Right hindlimb (tissue), 1 donor: ENCODE measurements at places on chromosomes 2 and 18.
A peak's percentile ranks its signal among the peaks of the same experiment; 100 is the strongest.

GRCh38 chr2:178320011-178320585, 125.8 kb downstream of the OSBPL6 start:
- no peak for DNase-seq

- DNase-seq: no peak
Observed at GRCh38 chr18:9404565-9405060, 70.0 kb downstream of the TWSG1 start.

GRCh38 chr2:77009307-77009706, 512.9 kb downstream of the LRRTM4 start:
- no peak for DNase-seq

DNA sequence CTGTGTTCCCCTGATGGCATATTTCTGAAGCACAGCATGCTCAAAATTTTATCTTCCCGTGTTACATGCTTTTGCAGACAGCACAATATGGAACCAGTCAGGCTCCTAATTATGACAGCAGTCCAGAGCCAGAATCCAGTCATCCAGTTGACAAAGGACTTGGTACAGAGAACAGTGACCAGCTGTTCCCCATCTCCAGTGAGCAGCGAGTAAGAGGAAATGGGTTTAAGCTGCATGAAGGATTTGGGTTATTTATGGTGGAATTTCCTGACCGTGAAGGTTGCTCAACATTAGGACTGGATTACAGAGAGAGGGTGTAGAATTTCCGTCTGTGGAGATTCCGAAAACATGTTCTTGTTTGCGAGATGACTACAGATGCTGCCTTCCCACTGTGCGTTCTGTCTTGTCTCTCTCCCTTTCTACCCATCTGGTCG, 24.4 kb downstream of the SGPP2 start:
- DNase-seq: peak; percentile 54

DNA sequence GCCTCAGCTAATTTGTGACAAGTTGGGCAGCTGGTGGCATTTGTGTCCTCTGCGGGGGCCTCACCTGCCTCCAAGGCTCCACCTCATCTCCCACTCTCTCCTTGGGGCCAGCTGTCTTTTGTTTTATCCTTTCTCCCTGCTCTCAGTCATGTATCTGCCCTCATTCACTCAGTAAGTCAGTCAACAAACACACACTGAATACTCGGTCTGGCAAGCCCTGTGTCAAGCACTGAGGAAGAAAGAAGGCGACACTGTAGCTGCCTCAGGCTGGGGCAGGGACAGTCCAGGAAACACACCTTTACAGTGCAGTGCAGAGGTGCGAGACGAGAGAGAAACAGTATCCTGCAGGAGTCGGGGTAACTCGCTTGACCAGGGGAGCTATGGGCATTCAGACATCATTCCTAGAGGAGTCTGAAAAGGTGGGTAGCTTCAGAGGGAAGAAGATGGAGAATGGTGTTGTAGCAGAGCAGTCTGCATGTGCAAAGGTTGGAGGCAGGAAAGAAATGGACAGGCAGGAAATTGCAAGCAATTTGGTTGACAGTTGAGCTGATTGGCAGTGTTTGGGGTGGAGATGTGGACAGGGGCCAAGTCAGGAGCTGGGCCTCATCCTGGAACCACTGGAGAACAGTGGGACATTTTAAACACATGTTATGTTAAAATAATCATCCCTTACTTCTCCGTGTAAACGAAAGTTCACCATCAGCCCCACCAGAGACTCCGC, 34.9 kb downstream of the SCTR start:
- DNase-seq: no peak
